Melanocyte of skin (primary cell): ENCODE measurements at places on chromosomes 6 and 20. TPM values are rescaled to one million over a fixed set of nuclear protein-coding genes. Genes with fewer than 3 reads are reported as not detected.

Gene CTCFL
- total RNA-seq = under 0.01 and 0.15 TPM in 2 replicates

Gene NT5E
- 68.0 and 83.9 TPM in 2 replicates for total RNA-seq

Gene GRM4
- not detected in 2 replicates for total RNA-seq

Gene PBOV1
- total RNA-seq = not detected in 2 replicates

Gene PTGIS
- 0.33 and 0.62 TPM in 2 replicates for total RNA-seq

Gene ADGRF5
- under 0.01 and 0.34 TPM in 2 replicates for total RNA-seq

Gene CRNKL1
- 25.3 and 27.6 TPM in 2 replicates for total RNA-seq

Gene DEF6
- under 0.01 and 0.15 TPM in 2 replicates for total RNA-seq

Gene CAP2
- total RNA-seq = 2.9 and 6.2 TPM in 2 replicates

Gene IRF4
- total RNA-seq = 182 and 186 TPM in 2 replicates

Gene ANKRD66
- not detected in 2 replicates for total RNA-seq

Gene TFEB
- total RNA-seq = 1.7 and 2.3 TPM in 2 replicates

Gene ZBTB46
- 0.31 and 1.00 TPM in 2 replicates for total RNA-seq

Gene TMEM74B
- not detected in 2 replicates for total RNA-seq

Gene LST1
- not detected in 2 replicates for total RNA-seq

Gene ERMARD
- total RNA-seq = 17.6 and 30.2 TPM in 2 replicates

Gene GJA1
- total RNA-seq = 8.3 and 43.3 TPM in 2 replicates

Gene MEI4
- total RNA-seq = not detected in 2 replicates

Gene MYH7B
- total RNA-seq = under 0.01 TPM in 1 of 2 replicates, not detected in the other

Gene AGPAT4
- total RNA-seq = 6.8 and 10.7 TPM in 2 replicates

Gene CST7
- total RNA-seq = not detected in 2 replicates

Gene PAX1
- total RNA-seq = not detected in 2 replicates

Gene SALL4
- total RNA-seq = 6.2 and 11.3 TPM in 2 replicates

Gene TRIM38
- 13.1 and 13.4 TPM in 2 replicates for total RNA-seq

Gene TTBK1
- total RNA-seq = under 0.01 TPM in 1 of 2 replicates, not detected in the other

Gene MLN
- total RNA-seq = not detected in 2 replicates

Gene NOTCH4
- total RNA-seq = 2.9 and 3.0 TPM in 2 replicates

Gene EEF1A2
- total RNA-seq = 0.34 TPM in 1 of 2 replicates, not detected in the other

Gene RFX6
- total RNA-seq = not detected in 2 replicates

Gene WFDC5
- total RNA-seq = not detected in 2 replicates

Gene DEFB121
- not detected in 2 replicates for total RNA-seq

Gene PARD6B
- total RNA-seq = 0.34 and 0.36 TPM in 2 replicates
